Stimulated activated CD4-positive, alpha-beta T cell treated with anti-CD3 and anti-CD28 coated beads, Interleukin-4, amount 100 ng/mL, for 1 hour (primary cell): ENCODE measurements at places on chromosomes 5 and 9.
A peak's percentile ranks its signal among the peaks of the same experiment; 100 is the strongest.

GRCh38 chr5:124065508-124065907 lies 553.5 kb downstream of the CSNK1G3 start:
- DNase-seq, result no peak

GRCh38 chr5:111075520-111075919 lies 4.0 kb downstream of the TSLP start:
- DNase-seq, result no peak

- no peak for DNase-seq
Observed at GRCh38 chr9:108776920-108777639, 78.7 kb downstream of the ACTL7B start.

DNA sequence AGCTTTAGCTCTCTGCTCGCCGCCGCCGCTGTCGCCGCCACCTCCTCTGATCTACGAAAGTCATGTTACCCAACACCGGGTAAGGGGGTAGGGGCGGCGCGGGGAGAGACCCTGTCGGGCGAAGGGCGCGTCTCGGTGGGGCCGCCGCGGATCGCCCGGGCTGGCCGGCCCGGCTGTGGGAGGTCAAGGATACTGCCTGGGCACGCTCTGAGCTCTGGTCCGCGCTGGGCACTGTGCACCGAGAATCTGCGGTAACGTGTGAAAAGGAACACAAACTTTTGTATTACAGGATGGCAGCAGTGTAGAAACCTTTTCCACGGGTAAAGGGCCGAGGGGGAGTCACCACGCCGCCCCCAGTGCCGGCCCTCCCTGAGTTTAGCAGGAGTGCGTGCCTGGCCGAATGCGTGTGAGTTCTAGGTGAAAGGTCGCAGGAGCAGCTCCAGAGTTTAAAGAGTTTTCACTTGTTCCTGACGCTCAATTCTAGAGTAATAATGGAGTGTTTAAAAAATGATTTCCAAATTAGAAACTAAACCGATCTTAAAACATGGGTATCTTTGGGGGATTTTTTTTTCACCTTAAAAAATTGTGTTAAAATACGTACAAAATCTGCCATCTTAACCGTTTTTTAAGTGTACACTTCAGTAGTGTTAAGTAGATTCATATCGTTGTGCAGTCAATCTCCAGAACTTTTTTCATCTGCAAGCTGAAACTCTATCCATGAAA lies at the start of gene HSDL2:
HSDL2 (plus strand) TSS at position 7 of the 723 bp plus-strand sequence; CDS start at position 63, 56 bp downstream.
- no peak for DNase-seq

DNA sequence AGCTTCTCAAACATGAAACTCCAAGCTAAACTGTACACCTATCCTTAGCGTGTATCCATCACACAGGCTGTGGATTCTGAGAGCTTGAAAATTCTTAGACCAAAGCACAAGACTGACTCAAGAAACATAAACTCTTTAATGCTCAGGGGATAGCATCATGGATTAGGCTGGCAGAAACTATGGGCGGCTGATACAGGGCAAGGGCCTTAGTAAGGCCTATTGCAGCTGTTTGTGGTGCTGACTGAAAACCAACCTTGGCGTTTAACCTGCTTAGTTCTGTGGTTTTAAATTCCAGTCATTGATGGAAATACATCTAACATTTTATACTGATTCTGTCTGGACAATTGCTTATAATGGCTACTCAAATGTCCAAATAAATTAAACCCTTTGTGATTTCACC lies 183.7 kb downstream of the TLR4 start:
- no peak for DNase-seq

GRCh38 chr5:60148366-60148765 lies 254.8 kb upstream of the PDE4D start:
- DNase-seq, result no peak

- DNase-seq, result no peak
Observed at GRCh38 chr5:143898916-143899591, 87.1 kb downstream of the HMHB1 start.

- DNase-seq, result no peak
Observed at GRCh38 chr5:101482931-101483330, 579.8 kb upstream of the ST8SIA4 start.

GRCh38 chr5:36198281-36198680 lies 43.4 kb downstream of the NADK2 start:
- no peak for DNase-seq

DNA sequence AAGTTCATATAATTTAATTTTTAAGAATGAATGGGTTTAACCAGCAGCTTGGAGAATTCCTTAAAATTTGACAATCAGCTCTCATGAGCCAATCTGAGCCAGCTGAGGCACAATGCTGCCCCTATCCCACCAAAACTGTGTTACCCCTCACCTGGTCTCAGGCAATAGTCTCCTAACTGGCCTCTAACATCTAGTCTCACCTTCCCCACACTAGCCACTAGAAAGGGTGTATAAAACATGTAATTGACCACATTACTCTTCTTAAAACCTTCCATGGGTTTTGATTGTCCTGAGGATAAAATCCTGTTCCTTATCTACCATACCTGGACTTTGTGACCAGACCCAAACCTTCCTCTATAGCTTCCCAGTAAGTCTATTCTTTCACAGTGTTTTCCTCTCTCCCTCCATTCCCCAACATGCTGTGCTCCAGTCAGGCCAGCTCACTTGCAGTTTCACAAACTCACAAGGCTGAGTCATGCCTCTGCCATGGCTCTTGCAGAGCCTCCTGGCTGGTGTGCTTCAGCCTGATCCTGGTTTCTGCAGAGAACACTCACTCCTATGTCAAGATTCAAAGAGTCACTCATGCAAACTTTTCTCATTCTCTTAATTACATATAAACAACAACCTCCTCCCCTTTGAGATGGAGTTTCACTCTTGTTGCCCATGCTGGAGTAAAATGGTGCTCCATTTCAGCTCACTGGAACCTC lies 16.0 kb upstream of the ZCCHC7 start:
- DNase-seq, result peak; percentile 14

- no peak for DNase-seq
Observed at GRCh38 chr5:80399526-80400239, 8.2 kb upstream of the ZFYVE16 start.

DNA sequence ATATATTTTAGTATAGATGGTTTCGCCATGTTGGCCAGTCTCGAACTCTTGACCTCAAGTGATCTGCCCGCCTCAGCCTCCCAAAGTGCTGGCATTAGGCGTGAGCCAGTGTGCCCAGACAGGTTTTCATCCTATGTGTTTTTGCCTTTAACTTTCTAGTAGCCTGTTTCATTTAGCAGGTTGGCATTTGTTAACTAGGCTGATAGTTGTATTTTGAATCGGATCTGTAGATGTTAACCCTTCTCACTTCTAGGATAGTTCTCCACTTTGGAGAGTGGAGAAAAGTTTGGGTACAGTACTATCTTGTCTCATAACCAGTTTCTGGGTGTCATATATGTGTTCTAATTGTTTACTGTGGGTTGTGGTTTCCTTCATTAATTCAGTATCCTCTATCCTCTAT lies 7.3 kb upstream of the FGF18 start:
- no peak for DNase-seq

GRCh38 chr9:115333277-115334070 lies 215.5 kb upstream of the TNC start:
- no peak for DNase-seq

GRCh38 chr5:67015541-67016191 lies 180.9 kb downstream of the CD180 start:
- DNase-seq, result no peak

GRCh38 chr5:42944989-42945388 lies 95.1 kb downstream of the ANXA2R start:
- no peak for DNase-seq

DNA sequence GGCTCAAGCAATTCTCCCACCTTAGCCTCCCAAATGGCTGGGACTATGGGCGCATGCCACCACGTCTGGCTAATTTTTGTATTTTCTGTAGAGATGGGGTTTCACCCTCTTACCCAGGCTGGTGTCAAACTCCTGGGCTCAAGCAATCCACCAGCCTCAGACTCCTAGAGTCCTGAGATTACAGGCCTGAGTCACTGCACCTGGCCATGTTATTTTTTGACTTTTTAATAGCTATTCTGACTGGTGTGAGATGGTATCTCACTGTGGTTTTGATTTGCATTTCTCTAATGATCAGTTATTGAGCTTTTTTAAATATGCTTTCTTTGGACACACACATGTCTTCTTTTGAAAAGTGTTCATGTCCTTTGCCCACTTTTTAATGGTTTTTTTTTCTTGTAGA lies 38.2 kb downstream of the FBXW2 start:
- no peak for DNase-seq

DNA sequence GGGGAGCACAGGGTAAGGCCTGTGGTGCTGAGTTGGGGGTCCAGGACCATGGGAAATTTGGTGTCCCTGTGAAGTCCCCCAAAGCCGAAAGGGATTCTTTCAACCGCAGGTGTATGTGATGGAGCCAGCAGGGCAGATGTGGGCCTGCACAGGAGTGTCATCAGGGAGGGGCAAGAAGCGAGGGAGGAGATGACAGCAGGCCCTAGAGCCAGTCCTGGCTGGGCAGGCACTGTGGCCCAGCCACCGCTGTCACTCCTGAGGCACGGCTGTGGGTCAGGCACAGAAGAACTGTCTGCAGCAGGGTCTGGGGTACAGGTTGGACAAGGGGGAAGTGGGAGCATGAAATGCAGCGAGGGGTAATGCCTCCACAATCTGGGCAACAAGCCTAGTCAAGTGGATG lies 4.8 kb downstream of the HK3 start:
- no peak for DNase-seq

- DNase-seq, result no peak
Observed at GRCh38 chr9:115261656-115262081, 143.7 kb upstream of the TNC start.

DNA sequence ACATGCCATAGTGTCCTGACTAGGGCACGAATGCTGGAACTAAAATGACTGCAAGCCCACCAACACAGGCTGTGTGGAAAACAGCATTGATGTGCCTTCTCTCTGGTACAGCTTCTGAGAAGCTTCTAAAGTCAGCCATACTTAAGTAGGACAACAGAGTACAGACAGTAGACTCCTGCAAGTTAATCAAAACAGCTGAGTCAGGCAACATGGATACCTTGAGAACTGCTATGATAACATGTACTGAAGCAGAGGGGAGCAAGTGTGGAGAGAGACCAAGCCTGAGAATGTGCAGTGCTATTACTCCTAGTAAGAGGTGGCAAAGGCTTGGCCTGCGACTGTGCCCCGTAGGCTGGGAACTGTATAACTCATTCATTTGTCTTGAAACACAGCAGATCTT lies 2.5 kb downstream of the ISCA1 start:
- no peak for DNase-seq

- no peak for DNase-seq
Observed at GRCh38 chr5:6737043-6737941, 24.1 kb downstream of the TENT4A start.

GRCh38 chr9:129702589-129703520 lies 37.4 kb downstream of the PRRX2 start:
- no peak for DNase-seq

DNA sequence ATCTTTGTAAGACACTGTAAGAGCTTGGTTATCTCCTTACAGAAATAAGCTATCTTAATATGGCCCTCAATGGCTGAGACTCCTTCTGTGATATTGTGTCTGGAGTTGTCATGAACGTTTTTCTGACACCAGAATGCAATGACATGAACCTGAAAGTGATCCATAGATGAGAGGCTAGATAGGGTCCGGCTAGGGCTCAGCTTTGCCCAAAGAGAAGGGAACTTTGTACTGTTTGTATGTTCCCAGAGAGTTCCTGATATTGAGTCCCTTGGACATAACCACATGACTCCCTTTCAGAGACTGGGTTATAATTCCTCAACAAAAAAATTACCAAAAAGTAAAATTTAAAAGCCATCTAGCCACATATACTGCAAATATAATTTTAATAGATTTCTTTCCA lies 575.8 kb upstream of the CLINT1 start:
- DNase-seq, result no peak

GRCh38 chr9:33450621-33451146 lies 3.3 kb upstream of the AQP3 start:
- DNase-seq, result no peak

DNA sequence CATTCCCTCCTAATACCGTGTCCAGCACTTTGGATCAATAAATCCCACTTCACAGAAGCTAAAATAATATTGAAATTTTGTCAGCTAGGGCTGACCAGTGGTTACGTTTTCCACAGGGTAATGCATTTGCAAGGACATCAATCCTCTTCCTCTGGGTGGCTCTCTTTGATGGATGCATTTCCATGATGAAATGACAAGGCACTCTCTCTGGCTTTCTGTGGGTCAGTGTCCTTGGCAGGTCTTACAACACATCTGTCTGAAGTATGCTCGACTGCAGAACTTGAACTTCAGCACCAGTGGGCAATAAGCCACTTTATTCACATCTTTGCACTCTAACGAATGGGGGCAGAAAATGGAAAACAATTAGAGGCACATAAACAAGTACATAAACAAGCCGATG lies 330.1 kb downstream of the ADAMTS6 start:
- DNase-seq, result no peak

DNA sequence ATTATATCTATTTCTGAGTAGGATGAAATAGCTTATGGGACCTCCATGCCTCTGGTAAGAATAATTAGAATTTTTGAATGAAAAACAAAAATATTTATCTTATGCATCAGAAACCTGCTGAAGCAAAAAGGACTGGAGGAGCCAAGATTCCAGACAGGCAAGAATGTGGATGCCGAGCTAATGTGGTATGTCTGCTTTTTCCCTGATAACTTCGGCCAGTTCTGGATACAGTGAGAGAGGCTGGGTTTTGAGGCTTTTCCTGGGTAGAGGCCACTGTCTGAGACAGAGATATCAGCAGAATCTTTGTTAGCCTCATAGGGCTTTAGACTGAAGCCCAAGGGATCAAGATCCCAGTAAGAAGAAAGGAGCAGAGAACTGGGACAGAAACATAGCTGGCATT lies 5.2 kb upstream of the CTNND2 start:
- no peak for DNase-seq

DNA sequence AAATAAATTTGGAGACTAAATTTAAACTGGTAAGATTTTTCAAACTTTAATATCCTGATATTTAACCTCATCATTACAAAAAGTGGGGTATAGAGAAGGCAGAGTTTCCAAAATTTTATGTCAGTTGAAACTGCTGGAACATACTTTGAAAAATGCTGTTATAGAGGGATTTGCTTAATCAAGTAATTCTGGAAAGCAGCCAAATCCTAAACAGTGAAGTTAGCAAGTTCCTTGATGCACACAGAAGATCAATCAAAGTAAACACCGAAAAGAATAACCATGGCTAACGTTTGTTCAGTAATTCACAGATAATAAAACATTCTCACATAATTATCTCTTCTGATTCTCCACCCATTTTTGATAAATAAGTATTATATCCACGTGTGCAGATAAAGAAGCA lies 8.1 kb upstream of the PRR16 start:
- no peak for DNase-seq

DNA sequence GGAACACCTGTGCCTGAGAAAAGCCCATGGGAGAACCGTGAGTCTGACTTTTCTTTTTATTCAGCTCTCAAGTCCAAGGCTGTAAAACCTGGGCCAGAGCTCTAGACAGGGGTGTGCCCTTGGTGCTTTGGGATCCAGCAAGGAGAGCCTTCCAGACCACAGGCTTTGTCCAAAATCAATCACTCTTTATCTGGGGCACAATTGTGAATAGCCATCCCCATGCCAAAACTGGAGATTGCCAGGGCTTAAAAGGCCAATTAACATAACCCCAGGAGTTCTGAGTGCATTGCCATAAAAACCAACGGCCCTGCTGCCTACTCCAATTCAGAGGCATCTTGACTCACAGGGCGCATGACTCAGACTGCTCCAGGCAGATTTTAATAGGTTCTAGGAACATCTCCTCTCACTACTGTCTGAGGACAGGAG lies 391.8 kb downstream of the ARHGEF28 start:
- DNase-seq, result no peak

GRCh38 chr5:6710551-6711318 lies 2.5 kb upstream of the TENT4A start:
- DNase-seq, result no peak
